Left colon (tissue), 2 donors: ENCODE measurements at places on chromosomes 12 and 14. TPM values are rescaled to one million over a fixed set of nuclear protein-coding genes. Genes with fewer than 3 reads are reported as not detected.

The SLC5A8 gene
- 0.15 TPM for total RNA-seq

The PLD4 gene
- not detected for total RNA-seq

The SLC6A15 gene
- 0.45 TPM for total RNA-seq

The SCN8A gene
- 9.2 TPM for total RNA-seq
